NCI-H1092 (cell line): ENCODE measurements at places on chromosomes 13 and 19.

- DNase-seq: no peak
These were observed 58.3 kb upstream of the CSNK1A1L start for GRCh38 chr13:37163641-37164265.

DNA sequence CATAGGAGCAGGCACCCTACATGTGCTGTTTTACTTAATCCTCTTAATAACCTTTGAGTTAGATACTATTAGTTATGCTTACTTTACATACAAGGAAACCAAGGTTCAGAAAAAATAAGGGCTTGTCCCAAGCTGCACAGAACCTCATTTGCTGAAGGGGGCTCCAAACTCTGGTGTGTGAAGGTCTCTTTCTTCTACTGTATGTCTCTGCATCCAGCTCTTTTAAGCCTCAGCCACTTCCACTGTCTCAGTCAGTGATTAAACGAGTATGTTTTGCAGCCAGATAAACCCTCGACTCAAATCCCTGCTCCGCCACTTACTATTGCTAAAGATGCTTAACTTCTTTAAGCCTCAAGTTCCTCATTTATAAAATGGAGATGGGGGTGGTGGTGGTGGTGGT, 112.4 kb upstream of the WASF3 start:
- DNase-seq: no peak

GRCh38 chr13:22880741-22881720, 299.7 kb upstream of the SGCG start:
- DNase-seq: no peak

DNA sequence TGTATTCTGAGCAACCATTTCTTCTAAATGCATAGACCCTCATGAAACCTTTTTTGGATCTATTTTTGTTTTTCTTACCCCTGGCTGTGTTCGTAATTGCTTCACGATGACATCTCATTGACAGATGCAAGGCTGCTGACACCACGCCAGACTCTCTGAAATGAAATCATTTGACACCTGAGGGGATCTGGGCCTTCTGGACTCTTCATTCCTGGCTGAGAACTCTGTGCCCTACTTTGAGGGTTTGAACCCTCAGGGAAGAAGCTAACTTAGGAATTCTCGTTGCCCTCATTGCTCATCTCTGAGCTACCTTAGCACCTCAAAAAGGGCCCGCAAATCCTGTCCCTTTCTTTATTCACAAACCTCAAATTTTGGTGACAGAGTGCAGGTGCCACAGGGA, 40.5 kb upstream of the NBEA start:
- DNase-seq: no peak

GRCh38 chr13:53907891-53908290, 879.3 kb downstream of the OLFM4 start:
- no peak for DNase-seq

DNA sequence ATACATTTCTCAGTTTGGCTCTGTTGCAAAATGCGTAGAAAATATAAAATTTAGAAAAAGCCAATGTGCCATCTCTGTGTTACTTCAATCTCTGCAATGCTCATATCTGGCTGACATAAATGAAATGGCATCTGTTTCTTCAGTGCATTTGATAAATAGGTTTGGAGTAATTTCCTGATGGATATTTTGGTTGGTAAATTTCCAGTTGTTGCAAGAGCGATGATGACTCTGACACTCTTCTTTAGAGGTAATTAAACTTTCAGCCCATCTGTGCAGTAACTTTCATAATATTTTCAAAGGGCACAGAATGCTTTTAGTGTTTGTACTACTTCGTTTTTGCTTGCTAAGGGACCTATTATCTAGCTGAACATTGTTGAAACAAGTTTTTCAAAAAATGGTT, 1286.4 kb downstream of the PCDH9 start:
- DNase-seq: no peak

DNA sequence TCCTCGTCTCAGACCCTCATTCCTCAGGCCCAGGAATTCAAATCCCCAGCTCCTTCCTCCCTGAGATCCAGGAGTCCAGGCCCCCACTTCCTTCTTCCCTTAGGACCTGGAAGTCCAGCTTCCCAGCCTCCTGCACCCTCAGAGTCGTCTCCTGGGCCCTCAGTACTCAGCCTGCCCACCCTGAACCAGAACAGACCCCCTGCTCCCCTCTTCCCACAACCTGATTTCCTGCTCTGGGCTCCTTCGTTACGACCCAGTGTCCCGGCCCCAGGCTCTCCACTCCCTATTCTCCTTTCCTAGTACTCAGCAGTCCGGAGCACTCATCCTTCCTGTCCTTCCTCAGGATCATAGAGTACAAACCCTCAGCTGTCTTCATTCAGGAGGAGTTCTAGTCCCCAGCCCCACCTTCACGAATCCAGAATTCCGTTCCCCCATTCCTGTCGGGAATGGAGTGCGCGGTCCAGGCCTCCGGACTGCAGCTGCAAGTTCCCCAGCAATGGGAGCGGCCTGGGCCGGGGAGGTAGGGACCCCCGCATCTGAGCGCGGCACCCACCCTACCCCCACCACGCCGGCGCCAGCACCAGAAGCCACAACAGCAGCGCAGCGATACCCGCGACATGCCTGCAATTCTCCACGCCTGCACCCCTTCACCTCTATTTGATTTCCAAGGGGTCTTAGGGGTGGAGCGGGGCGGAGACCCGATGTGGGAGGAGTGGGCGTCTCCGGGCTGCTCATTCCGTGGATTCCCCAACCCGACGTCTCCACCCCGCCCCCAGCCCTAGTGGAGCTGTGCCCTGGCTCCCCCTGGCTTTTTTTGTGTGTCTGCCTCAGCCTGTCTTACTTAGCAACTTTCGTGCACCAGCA, 12.7 kb downstream of the EGLN2 start:
- no peak for DNase-seq

DNA sequence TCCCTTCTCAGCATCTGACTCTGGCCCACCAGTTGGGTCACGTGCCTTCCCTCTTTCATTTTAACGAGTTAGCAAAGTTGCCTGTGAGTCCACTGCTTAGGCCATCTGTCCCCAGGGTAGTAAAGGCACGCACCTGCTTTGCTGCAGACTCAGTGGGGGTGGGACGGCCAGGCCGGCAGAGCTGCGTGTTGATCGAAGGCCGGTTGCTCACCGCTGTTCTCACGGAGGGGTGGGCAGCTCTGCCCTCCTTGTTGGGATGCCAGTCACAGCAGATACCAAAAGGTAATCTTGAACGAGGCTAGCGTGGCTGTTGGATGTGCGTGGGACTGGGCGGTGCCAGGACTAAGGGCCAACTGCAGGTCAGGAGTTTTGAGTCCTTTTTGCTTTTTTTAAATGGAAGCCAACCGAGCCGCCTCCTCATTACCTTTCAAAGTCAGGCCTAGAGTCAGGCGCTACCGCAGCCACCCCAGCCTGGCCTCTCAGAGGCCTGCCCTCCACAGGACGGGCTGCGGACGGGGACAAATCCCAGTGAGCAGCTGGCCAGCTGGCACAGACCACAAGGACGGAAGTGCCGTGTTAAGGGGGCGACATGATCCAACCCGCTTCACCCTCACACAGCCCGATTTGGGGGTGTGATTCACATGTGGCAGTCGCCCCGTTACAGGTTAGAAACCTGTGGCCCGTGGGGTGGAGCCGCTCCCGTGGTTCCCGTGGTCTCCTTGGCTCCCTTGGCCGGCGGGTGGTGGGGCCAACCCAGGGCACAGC, 20.6 kb downstream of the ADPRHL1 start:
- no peak for DNase-seq

- DNase-seq: no peak
These were observed 814 bp downstream of the SLC25A23 start for GRCh38 chr19:6458695-6459261.

DNA sequence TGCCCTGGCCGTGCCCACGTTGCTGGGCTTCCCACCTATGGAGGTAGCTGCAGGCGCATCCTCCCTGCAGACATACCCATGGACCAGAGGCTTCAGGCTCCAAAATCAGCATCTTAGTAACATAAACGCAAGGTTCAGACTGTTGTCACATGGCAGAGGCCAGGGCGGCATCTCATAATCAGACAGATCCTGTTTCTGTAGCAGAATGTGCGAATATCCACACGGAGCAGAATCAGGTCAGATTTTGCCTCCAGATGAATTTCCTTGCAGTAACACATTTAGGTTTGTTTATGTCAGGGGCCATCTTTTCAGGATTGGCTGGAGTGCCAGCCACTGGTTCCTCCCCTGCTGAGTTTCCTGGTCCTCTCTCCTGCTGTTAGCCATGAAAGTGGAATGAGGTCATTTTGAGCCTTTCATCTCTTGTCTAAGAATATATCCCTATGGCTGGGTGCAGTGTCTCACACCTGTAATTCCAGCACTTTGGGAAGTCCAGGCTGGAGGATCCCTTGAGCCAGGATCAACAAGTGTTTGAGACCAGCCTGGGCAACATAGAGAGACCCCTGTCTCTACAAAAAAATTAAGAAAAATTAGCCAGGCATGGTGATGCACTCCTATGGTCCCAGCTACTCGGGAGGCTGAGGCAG, 20.5 kb downstream of the SMARCA4 start:
- no peak for DNase-seq

- no peak for DNase-seq
These were observed at the start of gene GAPDHS for GRCh38 chr19:35533201-35533821. TSS of gene GAPDHS (plus strand) at chr19:35533456. CDS start at chr19:35533528, 72 bp downstream.

DNA sequence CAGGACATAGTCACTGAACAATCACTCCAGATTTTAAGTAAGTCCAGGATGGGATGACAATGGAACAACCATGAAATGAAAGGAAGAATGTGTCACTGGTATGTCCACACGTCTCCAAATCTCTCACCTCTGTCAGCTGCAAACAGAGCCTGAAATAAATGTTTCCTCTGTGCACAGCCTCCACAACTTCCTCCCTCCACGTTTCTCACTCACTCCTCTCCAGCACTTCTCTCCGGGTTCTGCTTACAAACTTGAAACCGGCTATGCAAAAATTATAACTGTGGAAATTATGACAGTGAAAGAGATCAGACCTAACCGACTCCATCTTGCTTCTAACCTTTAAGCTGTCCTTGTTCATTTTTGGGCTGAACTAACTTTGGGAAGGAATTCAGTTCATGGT, 35.0 kb upstream of the ALOX5AP start:
- DNase-seq: no peak

DNA sequence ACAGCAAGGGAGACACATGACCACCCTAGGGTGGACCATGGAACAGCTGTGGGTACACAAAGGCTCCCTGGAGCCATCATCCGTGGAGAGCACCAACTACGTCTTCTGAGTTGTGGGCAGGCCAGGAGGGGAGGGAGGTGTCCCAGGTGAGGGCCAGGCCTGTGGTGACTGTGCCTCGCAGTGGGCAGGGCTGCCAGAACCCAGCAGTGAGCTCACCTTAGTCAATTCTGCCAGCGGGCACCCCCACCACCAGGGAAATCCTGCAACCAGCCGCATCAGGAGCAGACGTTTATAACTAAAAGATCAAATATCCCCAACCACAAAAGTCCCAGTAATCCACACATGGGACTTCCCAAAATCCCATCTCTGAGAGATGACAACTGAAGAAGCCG, 19.6 kb downstream of the ELL start:
- DNase-seq: no peak

DNA sequence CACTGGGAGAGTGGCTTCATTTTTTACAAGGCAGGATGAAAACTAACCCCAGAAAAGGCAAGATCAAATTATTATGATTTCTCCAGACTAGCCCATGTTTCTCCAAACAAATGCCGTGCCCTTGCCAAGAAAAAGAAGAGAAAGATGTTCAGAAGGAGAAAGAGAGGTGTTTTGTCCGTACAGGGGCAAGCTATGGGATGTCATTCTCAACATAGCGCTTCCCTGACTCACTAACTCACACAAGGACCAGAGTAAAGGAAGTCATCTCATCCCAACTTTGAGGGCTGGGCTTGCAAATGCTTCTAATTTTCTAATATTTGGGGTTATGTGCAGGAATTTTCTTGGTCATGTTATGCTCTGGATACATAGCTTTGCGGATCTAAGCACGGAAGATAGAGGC, 224.2 kb upstream of the MAB21L1 start:
- no peak for DNase-seq

DNA sequence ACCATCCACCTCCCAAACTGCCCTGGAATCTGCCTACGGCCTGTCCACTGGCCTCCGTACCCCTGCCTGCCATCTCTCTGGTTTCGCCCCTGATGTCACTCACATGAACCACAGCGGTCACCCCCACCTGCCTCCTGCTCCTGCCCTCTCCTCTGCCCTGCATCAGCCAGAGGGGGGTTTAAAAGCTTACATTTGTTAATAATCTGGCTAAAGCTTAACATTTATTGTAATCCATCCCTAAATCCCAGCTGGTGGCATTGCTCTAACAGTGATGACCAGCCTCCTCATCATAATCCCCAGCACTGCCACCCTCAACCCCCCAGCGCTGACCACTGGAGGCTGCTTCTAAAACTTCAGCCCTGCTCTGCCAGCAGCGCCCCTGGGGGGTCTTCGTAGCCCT, 38.9 kb downstream of the DNM2 start:
- DNase-seq: no peak

GRCh38 chr13:21813844-21814243, 143.0 kb downstream of the FGF9 start:
- DNase-seq: no peak

DNA sequence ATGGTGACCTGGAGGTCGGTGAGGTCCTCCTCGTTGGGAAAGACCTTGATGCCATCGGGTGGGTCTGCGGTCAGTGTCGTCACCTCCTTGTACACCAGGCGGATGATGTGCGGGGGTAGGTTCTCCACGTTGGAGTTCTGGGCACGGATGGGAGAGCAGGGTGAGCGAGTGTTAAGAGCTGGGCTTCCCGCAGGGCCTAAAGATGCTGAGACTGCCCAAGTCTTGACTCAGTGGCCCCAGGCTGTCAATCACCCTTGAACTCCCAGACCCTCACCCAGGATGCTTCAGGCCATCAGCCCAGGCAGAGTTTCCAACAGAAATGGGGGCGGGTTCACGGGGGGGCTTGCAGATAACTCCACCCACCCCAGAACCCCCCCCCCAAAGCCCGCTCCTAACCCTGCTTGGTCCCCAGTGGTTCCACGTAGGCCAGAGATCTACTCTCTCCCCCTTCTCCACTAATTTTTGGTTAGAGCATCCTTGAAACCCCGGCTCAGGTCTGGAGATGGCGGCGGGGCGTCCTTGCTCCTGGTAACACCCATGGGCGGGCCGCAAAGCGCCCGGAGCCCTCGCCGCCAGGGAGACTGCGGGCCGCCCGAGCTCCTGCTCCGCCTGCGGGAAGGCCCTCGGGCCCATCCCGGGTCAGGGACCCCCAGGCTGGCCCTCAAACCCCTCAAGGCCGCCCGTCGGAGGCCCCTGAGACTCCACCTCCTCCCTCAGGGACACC, 600 bp downstream of the UBE2S start:
- no peak for DNase-seq

DNA sequence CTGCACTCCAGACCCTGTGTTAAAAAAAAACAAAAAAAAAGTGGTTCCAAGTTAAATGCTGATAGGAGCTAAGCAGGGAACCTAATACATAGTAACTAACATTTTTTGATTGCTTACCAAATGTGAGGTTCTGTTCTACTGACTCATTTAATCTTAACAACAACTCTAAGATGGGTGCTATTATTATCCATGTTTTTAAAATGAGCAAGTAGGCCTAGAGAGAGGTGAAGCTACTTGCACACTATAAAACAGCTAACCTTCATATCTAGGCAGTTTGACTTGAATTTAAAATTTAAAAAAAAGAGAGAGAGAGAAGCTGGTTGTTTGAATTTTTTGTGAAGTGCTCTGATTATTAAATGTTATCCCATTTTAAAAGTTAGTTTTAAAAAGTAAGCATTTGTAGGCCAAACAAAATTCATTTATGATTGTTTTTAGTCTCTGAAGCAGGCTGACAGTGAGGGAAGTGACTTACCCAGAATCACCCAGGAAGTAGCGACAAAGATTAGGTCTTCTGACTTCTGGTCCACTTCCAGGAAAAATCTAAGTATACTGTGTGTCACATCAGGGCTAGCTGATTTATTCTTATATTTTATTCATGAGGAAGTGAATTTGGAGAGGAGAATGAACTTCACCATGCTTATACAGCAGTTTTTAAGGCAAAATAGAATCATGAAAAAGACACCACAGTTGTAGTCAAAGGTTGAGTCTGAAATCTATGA, 2.4 kb downstream of the SIGLECL1 start:
- no peak for DNase-seq
